GF-D8 (cell line): ENCODE measurements at places on chromosomes 1 and 21.
A peak's percentile ranks its signal among the peaks of the same experiment; 100 is the strongest.

DNA sequence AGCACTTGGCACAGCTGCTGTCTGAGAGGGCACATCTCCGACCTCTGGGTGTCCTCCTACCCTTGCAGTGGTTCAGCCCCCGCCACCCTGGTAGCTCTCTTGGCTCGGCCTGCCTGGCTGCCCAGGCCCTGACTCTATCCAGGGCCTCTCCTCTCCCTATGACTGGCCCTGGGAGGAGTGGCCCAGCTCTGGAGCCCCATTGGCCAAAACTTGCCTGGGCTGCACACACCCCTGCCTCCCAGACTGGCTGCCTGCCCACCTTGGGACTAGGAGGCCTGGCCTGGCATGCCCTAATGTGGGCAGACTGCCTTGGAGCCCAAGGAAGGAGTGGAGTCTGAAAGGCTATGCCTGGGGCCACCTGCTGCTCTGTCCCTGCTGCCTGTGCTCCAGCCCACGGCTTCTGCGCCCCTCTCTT, 33.6 kb downstream of the ACOT11 start:
- DNase-seq = no peak

- DNase-seq = no peak
These were observed 15.8 kb downstream of the CNTN2 start for GRCh38 chr1:205058853-205059252.

GRCh38 chr1:55981010-55981650, 598.2 kb downstream of the PLPP3 start:
- DNase-seq = no peak

DNA sequence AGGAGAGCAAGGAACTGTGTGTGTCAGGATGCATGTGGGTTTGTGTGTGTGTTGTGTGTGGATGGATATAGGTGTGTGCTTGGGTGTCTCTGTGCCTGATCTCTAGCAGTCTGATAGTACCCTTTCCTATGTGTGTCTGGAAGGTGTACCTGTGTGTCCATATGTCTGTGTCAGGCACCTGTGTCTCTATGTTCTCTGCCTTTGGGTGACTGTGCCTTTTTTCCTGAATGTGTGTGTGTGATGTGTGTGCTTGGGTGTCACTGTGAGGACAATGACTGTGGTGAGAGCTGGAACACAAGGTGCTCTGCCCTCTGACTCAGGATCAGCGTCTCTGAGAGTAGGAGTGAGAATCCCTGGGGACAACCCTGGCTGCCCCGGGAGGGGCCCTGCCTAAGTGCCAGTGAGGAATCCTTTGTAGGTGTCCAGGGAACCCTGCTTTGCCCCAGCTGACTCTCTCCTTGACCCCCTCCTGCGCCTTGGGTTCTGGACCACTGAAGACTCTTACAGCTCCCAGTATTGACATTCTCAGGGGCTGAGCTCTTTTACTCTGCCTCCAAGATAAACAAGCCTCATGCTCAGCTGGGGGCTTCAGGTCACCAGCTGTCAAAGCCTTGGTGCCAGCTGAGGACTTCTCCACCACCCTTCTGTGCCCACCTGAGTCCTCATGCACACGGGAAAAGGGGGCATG, 735 bp upstream of the EFNA3 start:
- no peak for DNase-seq

GRCh38 chr1:9561429-9561828, 22.2 kb downstream of the SLC25A33 start:
- peak; percentile 44 for DNase-seq

GRCh38 chr1:203378556-203379245, 27.8 kb upstream of the FMOD start:
- DNase-seq = no peak

DNA sequence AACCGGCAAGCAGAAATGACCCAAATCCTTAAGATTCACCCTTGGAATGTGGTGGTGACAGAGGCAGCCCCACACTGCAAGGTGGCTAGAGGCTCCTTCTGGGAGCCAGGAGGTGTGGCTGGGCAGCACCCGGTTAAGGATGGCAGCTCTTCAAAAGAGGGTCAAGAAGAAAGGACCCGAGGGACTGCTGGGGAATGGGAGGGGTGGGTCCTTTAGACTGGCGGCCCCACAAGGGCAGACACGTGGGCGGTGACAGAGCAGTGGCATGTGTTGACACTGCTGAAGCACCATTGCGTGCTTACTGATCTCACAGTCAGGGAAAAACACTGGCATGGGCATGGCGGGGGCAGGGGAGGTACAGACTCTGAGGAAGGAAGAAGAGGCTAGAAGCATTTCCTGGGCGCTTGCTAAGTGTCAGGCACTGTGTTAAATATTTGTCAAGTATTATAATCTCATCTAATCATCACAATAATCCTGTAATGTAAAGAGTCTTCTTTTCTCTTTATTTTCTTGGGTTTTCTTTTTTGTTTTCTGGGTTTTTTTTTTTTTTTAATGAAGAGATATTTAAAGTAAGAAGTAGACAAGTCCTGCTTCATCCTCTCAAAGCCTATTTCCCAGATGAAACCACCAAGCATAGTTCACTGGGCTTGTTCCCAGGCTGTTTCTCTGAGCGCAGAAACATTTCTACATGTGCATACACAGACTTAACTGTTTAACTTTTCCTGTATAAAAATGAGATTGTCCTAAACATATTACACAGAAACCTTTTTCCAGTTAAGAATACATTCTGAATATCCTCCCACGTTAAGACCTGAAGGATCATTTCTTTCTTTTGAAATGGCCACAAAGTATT, 165.8 kb upstream of the EDN2 start:
- DNase-seq = no peak

DNA sequence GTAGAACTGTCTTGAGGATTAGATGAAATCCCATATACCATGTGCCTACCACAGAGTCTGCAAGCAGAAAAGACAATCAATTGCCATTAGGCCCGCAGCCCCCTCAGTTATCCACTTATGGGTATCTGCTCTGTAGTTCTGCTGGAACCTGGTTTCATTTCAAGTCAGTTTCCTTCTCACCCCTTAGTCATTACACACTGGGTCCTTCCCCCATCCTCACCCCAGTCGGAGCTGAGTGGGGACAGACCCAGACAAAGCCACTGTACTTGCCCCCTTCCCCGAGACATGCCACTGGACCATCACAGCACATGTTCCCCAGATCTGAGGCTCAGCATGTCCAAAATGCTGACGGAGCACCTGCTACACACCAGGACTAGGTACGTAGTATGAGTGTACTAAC, 21.2 kb downstream of the PGLYRP3 start:
- DNase-seq = no peak

GRCh38 chr1:110312188-110313121, 26.7 kb upstream of the RBM15 start:
- peak; percentile 8 for DNase-seq

GRCh38 chr1:201660931-201661822, 122.2 kb downstream of the NAV1 start:
- no peak for DNase-seq

DNA sequence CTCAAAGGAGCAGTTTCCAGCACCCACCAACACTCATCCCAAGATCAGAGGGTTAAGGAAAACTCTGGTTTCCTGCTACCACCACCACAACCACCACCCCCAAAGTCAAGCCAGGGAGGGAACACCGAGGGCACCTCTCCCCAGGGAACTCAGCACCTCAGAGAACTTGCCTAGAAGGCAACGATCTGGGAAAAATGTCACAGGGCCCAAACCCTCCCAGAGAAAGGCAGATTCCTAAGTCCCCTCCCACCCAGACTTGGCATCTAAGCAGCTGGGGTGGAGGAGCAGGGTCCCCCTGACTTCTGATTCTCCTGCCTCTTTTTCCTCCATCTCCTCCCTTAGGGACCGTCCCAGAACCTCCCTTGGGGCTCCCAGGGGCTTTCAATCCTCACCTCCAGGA, 10.6 kb downstream of the KANK4 start:
- DNase-seq = no peak
